ENCODE measurements at places on chromosomes 2 and 18.

DNA sequence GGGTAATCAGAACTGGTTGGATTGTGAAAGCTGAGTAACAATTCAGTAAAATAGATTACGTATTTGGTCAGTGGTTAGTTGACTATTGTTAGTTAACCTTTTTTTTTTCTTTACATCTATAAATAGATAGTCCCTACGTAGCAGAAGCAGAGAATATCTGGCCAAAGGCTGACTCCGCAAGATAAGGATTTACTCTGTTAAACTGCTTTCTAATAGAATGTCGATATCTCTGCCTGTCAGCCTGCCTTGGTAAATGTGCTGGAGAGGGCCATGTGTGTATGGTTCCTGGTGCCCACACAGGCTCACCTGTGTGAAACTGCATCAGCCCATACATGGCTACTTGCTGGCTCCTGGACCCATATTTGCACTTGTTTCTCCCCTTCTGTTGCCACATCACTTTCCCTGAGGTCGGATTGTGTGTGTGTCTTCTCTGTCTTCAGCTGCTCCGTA lies 94.4 kb downstream of the CRIM1 start:
- no peak for DNase-seq

GRCh38 chr2:66460031-66460430 lies 25.1 kb downstream of the MEIS1 start:
- no peak for DNase-seq

DNA sequence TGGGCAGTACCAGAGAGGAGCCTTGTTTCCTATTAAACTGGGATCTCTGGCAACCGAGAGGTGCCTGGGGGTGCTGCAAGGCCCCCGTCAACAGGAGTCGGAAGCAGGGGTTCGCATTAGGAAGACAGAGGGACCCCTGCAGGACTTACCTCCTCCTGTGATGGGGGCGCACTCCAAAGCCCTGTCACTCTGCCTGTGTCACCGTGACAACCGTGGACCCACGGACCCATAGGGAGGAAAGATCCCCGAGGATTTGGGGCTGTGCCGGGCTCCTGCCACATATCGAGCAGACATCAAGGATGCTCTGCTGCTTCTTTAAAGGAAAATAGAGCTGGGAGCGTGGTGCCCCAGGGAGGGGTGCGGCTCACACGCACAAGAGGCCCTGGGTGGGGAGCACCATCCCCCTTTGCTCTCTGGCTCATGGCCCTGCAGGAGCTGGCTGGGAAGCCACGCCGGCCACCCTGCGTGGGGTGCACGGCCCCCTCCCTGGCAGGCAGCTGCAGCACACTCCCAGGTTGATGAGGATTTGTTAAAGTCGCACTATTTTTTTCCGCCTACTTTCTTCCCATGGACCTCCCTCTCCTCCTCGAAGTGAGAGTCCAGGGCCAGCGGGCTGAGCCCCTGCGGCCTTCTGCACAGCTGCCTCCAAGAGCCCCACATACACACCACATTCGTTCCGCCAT lies 167.5 kb downstream of the TWIST2 start:
- no peak for DNase-seq

DNA sequence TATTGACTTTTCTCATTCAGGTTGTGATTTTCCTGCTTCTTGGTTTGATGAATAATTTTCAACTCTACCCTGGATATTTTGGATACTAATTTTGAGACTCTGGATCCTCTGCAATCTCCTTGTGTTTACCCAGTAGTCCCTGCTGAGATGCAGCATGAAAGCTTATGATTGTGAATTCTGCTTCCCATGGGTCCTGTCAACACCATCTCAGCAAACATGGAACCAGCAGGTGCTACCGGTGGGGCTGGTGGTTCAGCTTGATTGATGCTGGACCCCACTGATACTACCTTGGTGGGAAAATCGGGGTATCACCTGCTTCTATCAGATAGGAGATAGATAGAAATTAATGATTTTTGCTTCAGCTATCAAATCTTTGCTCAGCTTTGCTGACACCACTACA lies 81.1 kb downstream of the SOWAHC start:
- no peak for DNase-seq
